ENCODE measurements at places on chromosomes 12 and 14. TPM values are rescaled to one million over a fixed set of nuclear protein-coding genes. Genes with fewer than 3 reads are reported as not detected.

Gene MEG3
- total RNA-seq = 3.1 TPM

Gene UBE3B
- total RNA-seq = 18.0 TPM

Gene MYF6
- not detected for total RNA-seq

Gene ESRRB
- total RNA-seq = not detected

Gene AGAP2
- total RNA-seq = 0.06 TPM

Gene PLA2G1B
- total RNA-seq = not detected

Gene PARPBP
- 11.5 TPM for total RNA-seq

Gene PLCZ1
- not detected for total RNA-seq

Gene RGS6
- not detected for total RNA-seq

Gene METTL3
- total RNA-seq = 88.2 TPM
